RPMI7951 (cell line): ENCODE measurements at places on chromosomes 7 and 10. TPM values are rescaled to one million over a fixed set of nuclear protein-coding genes. Genes with fewer than 3 reads are reported as not detected.

- DNase-seq = peak; percentile 30
These were observed 48.9 kb downstream of the ZNF503 start for GRCh38 chr10:75352650-75353049.

GRCh38 chr7:39459636-39460035 is 106.6 kb upstream of the YAE1 start:
- DNase-seq = peak; percentile 31

DNA sequence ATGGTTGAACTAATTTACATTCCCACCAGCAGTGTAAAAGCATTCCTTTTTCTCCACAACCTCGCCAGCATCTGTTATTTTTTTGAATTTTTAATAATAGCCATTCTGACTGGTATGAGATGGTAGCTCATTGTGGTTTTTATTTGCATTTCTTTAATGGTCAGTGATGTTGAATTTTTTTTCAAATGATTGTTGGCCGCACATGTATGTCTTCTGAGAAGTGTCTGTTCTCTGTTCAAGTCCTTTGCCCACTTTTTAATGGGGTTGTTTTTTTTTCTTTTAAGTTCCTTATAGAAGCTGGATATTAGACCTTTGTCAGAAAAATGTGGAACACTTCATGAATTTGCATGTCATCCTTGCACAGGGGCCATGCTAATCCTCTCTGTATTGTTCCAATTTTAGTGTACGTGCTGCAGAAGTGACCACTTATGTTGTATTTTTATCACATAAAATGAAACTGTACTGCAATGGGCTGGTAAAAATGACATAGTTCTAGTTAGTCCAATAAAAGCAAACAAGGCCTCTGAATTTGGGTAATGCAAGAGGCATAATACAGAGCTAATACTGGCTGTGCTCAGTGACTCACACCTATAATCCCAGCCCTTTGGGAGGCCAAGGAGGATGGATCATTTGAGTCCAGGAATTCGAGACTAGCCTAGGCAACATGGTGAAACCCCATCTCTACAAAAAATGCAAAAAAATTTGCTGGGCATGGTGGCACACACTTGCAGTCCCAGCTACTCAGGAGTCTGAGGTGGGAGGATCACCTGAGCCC is 70.3 kb downstream of the ABI1 start:
- peak; percentile 24 for DNase-seq

DNA sequence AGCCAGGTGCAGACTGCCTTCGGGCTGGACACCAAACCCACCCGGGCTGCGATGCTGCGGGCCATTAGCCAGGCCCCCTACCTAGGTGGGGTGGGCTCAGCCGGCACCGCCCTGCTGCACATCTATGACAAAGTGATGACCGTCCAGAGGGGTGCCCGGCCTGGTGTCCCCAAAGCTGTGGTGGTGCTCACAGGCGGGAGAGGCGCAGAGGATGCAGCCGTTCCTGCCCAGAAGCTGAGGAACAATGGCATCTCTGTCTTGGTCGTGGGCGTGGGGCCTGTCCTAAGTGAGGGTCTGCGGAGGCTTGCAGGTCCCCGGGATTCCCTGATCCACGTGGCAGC is 50.0 kb downstream of the VWA2 start:
- no peak for DNase-seq

GRCh38 chr7:75595766-75596165 is 103.6 kb downstream of the SPDYE5 start:
- DNase-seq = no peak

DNA sequence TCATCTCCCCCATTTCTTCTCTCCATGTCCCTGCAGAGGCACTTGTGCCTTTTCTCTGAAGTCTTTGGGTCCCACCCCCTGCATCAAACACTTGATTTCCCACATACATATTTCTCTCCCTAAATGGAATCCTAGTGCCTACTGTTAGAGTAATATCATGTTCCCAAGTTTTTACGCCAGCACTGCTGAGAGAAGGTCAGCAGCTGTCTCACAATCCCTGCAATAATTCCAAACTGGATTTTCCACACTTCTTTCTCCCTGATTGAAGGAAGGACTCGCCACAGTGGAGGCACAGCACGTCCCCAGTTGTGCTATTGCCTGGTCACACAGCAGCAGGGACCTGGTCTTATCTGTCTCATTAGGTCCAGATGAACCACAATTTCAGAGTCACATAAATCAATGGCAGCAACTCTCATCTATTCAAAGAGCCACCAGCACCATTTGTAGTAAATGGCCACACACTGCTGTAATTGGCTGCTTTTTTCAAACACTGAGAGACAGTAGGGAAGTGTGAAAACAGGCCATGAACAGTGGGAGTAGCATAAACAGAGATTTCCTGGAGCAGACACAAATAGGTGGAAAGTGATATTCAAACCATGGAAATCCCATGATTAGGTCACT is 605.5 kb downstream of the XPNPEP1 start:
- DNase-seq = no peak

- no peak for DNase-seq
These were observed 24.0 kb downstream of the PKD1L1 start for GRCh38 chr7:47924266-47924665.

GRCh38 chr7:102469972-102470825 is 5.4 kb downstream of the LRWD1 start:
- no peak for DNase-seq

- DNase-seq = no peak
These were observed 6.0 kb downstream of the RHOBTB1 start for GRCh38 chr10:60937784-60938654.

- DNase-seq = no peak
These were observed 9.3 kb upstream of the IL2RA start for GRCh38 chr10:6071181-6072175.

- peak; percentile 25 for DNase-seq
These were observed 103.8 kb upstream of the PPIF start for GRCh38 chr10:79243181-79244067.

GRCh38 chr10:70666960-70667798 is 5.1 kb upstream of the ADAMTS14 start:
- DNase-seq = peak; percentile 50

DNA sequence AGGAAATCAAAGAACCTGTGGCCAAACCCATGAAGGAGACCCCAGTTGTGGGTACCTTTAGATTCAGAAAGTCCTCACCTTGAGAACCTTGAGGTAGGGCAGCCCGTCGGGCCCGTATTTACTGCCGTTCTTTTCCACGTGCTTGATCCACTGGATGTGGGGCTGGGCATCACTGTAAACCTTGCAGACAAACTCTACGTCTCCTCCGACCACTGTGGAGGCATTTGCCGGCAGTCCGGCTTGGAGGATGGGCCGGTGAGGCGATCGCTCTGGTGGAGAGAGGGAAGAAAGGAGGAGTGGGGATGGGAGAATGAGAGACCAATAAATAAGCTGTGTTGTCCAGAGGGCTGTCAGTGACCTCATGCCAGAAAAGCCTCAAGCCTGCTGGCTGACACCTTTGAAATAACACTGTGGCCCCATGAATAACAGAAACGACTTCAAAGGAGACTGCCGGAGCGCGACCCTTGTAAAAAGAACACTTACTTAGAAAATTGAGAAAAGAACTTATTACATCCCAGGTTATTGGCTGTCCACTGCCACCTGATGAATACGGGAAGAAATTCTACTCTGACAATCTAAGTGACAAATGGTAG is 78.2 kb downstream of the FGFR2 start:
- DNase-seq = no peak

GRCh38 chr10:3895045-3895631 is 110.1 kb upstream of the KLF6 start:
- peak; percentile 70 for DNase-seq

DNA sequence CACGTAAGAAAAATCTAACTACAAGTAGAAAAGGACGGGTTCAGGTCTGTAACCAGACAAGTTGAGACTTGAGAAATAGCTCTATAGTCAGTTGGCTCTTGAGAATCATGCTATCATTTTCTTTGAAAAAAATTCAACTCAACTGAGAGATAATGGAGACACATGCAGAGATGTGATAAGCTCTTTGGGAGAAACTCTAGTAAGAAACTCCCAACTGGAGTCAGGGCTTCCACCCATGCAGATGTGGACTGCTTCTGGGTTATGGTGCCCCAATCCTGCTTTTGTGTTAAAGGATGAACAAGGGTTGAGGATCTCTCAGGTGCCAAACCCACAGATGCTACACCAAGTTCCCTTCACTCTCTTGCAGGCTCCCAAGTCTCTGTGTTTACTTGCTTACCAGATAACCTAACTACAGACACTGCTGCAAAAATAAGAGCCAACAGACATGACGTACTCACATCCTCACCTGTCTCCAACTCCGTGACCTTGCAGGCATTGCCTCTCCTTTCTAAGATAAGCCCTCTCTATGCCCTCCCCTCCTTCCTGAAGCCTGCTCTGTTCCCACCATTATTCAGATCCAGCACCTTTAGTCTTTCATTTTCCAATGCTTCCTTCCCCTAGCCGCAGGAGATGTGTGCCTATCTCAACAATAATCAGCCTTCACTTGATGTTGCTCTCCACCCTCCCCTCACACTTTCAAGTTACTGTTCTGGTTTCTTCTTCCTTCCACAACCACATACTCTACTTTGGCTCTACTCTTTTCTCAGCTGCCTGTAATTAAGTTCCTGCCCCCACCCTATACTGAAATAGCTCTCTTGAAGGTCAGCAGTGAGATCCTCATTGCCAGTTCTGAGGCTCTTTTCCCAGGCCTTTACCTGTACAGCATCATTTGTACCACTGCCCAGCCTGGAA is 130.0 kb downstream of the ICA1 start:
- DNase-seq = no peak

GRCh38 chr7:157431951-157432540 is 95.2 kb downstream of the DNAJB6 start:
- DNase-seq = no peak

GRCh38 chr10:77111611-77112550 is 525.7 kb downstream of the KCNMA1 start:
- peak; percentile 71 for DNase-seq

- peak; percentile 97 for DNase-seq
These were observed 283.5 kb downstream of the PLXNA4 start for GRCh38 chr7:132292803-132293202.

DNA sequence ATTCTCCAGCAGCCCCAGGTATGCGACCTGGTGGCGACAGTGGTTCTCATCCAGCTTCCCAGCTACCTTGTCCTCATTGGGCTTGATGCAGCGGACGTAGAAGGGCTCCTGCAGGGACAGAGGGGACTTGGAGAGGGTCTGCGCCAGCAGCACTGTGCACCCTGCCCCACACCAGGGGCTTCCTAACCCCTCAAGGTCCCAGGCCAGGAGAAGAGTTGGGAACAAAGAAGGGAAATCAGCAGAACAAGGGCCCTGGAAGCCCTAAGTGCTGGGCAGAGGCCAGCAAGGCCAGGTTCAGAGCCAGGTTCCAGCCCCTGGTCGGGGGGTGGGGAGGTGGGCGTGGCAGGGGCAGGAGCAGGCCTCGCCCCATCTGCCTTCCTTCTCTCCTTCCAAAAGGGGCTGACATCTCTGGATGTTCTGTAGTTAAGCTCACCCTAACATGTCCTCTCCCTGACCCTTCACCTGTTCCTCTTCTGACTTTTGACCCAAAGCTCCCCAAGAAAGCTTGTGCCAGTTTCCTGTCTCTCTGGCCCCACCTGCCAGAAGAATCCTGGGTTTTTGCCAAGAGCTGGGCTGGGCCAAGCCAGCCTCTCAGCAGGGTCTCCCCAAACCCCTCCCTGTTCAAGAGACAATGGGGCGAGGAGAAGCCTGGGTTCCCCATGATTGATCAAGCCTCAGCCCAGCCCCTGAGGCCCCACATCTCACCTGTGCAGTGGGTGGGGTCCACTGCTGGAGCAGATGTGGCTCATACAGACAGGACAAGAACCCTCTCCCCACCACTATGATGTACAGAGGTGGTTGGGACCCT is 11.9 kb downstream of the MYO1G start:
- no peak for DNase-seq

- DNase-seq = no peak
These were observed 49.0 kb upstream of the VIPR2 start for GRCh38 chr7:159193543-159194090.

DNA sequence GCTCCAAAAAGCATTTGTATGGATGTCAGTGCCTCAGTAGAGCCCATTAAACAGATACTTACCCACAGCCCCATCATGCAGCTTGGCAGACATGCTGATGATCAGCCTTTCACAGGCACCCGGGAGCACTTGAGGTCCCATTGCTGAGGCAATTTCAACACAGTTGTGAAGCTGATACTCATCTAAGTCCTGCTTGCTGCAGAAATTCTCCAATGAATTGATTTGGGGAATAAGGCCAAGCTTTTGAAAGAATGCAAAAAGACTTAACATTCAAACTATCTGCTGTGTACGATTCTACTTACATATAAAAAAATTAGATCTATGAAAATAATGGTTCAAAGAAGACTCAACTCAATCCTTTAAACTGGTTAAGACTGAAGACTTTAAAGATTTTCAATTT is 60.5 kb downstream of the LAMB4 start:
- DNase-seq = no peak

DNA sequence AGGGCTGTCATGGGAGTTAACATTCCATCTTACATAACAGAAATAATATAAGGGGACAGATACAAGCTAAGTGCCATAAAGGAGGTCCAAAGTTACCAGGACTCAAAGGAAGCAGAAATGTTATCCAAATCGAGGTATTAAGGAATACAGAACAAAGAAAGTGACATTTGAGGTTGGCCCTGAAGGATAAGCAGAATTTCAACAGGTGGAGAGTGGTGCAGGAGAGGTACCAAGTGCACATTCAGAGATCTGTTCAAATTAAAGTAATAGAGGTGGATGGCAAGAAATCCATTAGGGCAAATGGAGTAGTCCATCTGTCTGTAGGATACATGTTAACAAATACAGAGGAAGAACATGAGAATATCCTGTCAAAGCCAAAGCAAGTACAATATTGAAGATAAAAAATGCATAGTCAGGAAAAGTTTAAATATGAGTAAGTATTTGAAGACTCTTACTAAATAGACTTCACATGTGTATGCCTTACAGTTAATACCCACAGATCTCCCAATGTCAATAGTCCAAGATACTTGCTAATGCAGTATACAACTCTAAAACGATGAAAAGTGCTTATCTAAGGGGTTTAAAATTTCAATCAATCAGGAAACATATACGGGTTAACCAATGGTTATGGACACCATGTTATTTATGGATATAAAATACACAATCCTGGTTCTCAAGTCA is 10.0 kb downstream of the CDK6 start:
- DNase-seq = no peak

- no peak for DNase-seq
These were observed 1210.4 kb downstream of the TYW1 start for GRCh38 chr7:68206946-68207485.

KLF14 gene
- total RNA-seq = under 0.01 and 0.12 TPM in 2 replicates

TMEM184A gene
- 0.10 TPM in 1 of 2 replicates, not detected in the other for total RNA-seq

IQCE gene
- 10.1 and 14.8 TPM in 2 replicates for total RNA-seq

RBP4 gene
- not detected in 2 replicates for total RNA-seq

CDK1 gene
- total RNA-seq = 275 and 290 TPM in 2 replicates

LGI1 gene
- 0.12 TPM in 1 of 2 replicates, not detected in the other for total RNA-seq

SLC26A5 gene
- not detected in 2 replicates for total RNA-seq

FANK1 gene
- total RNA-seq = 0.68 and 1.3 TPM in 2 replicates

POT1 gene
- total RNA-seq = 61.4 and 62.1 TPM in 2 replicates

TCERG1L gene
- not detected in 2 replicates for total RNA-seq

AOAH gene
- not detected in 2 replicates for total RNA-seq

PRRT4 gene
- total RNA-seq = not detected in 2 replicates

VWDE gene
- not detected in 2 replicates for total RNA-seq

ATP6V1F gene
- total RNA-seq = 234 TPM in 2 replicates

VTI1A gene
- 22.3 and 22.9 TPM in 2 replicates for total RNA-seq

CNTNAP2 gene
- not detected in 2 replicates for total RNA-seq
